ENCODE measurements at places on chromosomes 5 and 9. TPM values are rescaled to one million over a fixed set of nuclear protein-coding genes. Genes with fewer than 3 reads are reported as not detected.

COL23A1 gene
- total RNA-seq = 1.5 TPM

DNA sequence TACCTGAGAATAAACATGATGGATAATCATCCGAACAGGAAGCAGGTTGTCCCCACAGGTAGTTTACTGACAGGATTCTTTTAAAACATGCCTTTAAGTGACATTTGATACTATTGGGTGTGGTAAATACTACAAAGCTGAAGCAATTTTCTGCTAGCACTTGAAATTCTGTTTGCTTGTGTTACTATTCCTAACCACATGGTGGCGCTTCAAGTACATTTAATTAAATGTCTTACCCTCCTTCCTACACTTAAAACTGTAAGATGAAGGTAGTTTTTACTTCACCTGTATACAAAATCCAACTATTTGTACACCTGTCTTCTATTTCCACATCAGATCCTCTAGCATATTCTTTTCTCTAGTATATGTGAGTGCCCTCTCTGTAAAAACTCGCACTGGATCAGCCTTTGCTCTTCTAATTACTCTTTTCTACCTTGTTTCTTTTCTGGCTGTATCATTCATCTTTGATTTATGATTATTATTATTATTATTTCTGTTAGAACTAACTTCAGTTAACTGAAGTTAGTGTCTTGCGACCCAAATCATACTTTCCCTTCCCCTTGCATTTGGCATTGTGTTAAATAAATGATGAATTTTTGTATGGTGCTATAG is 18.4 kb downstream of the SLC25A46 start:
- H3K36me3 ChIP-seq = peaks cover 12% of the 10 kb centered on the region
- no peak overlapping the region for H3K4me3 ChIP-seq
- no peak for DNase-seq
- H3K27me3 ChIP-seq = no peaks in the 10 kb centered on the region

- no peaks in the 10 kb centered on the region for H3K27me3 ChIP-seq
- no peak overlapping the region for H3K4me3 ChIP-seq
- H3K36me3 ChIP-seq = no peaks in the 10 kb centered on the region
- H3K4me1 ChIP-seq = no peaks in the 10 kb centered on the region
Measured at GRCh38 chr5:37567566-37567965, 188.4 kb downstream of the WDR70 start.

DNA sequence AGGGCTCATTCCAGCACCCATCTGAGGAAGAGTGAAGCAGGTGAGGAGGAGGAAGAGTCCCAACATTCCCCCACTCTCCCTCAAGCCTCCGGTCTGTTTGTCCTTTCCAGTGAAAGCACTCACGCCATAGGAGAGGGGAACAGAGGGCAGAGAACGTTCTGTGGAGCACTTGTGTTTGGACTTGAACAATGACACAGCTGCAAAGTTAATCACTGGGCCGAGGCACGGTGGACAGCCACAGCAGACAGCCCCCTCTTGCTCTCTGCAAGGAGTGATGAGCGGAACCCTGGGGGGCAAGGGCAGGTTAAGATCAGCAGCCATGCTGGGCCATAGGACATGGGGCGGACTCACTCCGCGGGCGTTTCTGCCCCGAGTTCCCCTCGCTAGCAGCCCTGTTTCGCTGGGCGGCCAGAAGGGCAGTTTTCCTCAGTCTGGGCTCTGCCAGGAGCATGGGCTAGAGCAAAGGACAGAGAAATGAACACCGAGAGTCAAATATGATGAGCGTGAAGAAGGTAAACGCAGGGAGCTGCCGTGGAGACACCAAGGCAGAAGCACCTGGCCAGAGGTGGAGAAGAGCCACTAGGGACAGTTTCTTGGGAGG is 185.7 kb downstream of the GAPVD1 start:
- no peak overlapping the region for H3K27ac ChIP-seq
- H3K36me3 ChIP-seq = peaks cover 8% of the 10 kb centered on the region
- no peak for DNase-seq
- no peak overlapping the region for H3K4me3 ChIP-seq
- no peaks in the 10 kb centered on the region for H3K27me3 ChIP-seq

DNA sequence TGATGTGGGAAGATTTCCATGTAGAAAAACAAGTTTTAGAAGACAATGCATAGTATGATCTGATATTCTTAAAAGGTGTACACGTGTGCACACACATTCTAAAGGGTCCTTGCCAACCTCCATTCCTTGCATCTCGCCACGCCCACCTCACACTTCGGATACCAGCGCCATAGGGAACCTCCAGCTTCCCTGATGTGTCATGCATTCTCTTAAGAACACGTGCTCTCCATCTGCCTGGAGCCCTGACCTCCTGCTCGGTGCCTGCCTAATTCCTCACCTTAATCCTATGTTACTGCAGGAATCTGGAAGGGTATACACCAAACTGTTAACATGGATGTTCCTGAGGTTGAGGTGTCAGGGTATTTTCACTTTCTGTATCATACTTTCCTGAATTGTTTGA is 63.1 kb downstream of the PTCD2 start:
- DNase-seq = no peak

PCA3 gene
- not detected for total RNA-seq

DNA sequence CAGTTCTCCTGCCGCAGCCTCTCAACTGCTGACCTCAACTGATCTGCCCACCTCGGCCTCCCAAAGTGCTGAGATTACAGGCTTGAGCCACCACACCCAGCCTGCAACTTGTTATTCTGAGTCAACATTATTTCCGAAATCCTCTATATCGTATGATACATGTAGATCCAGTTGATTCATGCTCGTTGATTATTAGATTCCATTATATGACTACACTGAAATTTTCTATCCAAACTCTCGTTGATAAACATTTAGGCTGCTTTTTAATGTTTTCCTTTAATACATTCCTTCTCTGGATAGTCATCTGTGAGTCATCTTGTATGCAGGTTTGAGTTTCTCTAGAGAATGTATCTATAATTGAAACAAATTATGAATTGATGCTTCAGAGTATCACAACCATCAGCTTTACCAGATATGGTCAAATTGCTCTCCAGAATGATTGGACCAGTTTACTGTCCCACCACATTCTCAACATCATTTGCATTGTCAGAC is 4.1 kb downstream of the CDK7 start:
- no peak overlapping the region for H3K27ac ChIP-seq
- no peak overlapping the region for H3K4me3 ChIP-seq
- DNase-seq = no peak
- no peaks in the 10 kb centered on the region for H3K36me3 ChIP-seq

DNA sequence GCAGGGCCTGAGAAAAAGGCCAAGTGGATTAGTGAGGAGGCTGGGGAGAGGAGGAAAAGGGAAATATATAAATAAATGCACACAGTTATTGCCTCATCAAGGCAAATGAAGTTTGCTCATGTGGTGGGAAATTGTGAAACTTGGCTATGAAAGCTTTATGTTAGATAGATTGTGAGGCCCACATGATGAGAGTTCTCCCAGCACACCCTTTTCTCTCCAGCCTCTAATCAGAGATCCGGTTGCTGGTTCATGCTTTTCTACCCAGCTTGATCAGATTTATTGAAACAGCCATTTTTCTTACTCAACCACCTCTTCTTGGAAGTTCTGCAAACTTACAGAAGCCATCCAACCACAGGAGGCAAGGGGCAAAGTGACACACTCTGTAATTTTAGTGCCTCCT is 125.8 kb upstream of the KLF4 start:
- no peak for DNase-seq
- no peaks in the 10 kb centered on the region for H3K27me3 ChIP-seq
- no peaks in the 10 kb centered on the region for H3K36me3 ChIP-seq
- H3K27ac ChIP-seq = no peak overlapping the region

GRCh38 chr5:34897646-34898045 is 17.7 kb downstream of the RAD1 start:
- H3K36me3 ChIP-seq = peaks cover 2% of the 10 kb centered on the region
- no peaks in the 10 kb centered on the region for H3K27me3 ChIP-seq
- no peak for DNase-seq
- H3K4me3 ChIP-seq = no peak overlapping the region
- H3K4me1 ChIP-seq = no peaks in the 10 kb centered on the region

- H3K36me3 ChIP-seq = no peaks in the 10 kb centered on the region
- H3K4me3 ChIP-seq = no peak overlapping the region
- no peak for DNase-seq
- no peaks in the 10 kb centered on the region for H3K27me3 ChIP-seq
Measured at GRCh38 chr9:74921737-74922136, 31.0 kb downstream of the C9orf40 start.

DNA sequence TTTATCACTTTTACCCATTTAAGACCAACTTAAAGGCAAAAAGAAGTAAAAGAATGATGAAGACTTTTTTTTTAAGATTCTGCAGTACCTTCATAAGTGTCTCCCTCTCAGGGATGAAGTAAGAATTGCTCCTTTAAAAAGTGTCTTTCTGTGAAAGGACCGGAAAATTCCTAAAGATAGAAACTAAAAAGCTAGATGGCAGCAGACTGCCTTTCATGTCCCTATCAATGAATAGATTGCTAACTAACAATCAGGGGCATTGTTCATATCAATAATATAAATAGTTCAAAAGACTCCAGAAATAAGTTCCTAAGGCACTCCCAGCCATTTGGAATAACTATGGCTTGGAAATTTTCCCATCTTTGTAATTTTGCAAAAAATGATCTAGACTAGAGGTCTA is 558.0 kb downstream of the PDE4D start:
- DNase-seq = no peak
- no peaks in the 10 kb centered on the region for H3K4me1 ChIP-seq
- H3K27ac ChIP-seq = no peak overlapping the region
- no peaks in the 10 kb centered on the region for H3K36me3 ChIP-seq
- H3K4me3 ChIP-seq = no peak overlapping the region
- H3K27me3 ChIP-seq = no peaks in the 10 kb centered on the region

SLC1A3 gene
- total RNA-seq = 44.7 TPM

GRCh38 chr5:14008819-14009311 is 64.4 kb upstream of the DNAH5 start:
- no peak overlapping the region for H3K4me3 ChIP-seq
- no peak overlapping the region for H3K27ac ChIP-seq
- DNase-seq = no peak
- no peaks in the 10 kb centered on the region for H3K36me3 ChIP-seq

C5 gene
- total RNA-seq = 8.3 TPM

- no peaks in the 10 kb centered on the region for H3K27me3 ChIP-seq
- no peak overlapping the region for H3K4me3 ChIP-seq
- DNase-seq = no peak
- peaks cover 54% of the 10 kb centered on the region for H3K36me3 ChIP-seq
- no peaks in the 10 kb centered on the region for H3K4me1 ChIP-seq
Measured at GRCh38 chr5:150723845-150724244, 23.0 kb upstream of the RBM22 start.

GRCh38 chr5:3214838-3215374 is 380.7 kb upstream of the IRX1 start:
- H3K4me3 ChIP-seq = no peak overlapping the region
- DNase-seq = no peak
- H3K27me3 ChIP-seq = no peaks in the 10 kb centered on the region

LCN10 gene
- total RNA-seq = 9.4 TPM

DNA sequence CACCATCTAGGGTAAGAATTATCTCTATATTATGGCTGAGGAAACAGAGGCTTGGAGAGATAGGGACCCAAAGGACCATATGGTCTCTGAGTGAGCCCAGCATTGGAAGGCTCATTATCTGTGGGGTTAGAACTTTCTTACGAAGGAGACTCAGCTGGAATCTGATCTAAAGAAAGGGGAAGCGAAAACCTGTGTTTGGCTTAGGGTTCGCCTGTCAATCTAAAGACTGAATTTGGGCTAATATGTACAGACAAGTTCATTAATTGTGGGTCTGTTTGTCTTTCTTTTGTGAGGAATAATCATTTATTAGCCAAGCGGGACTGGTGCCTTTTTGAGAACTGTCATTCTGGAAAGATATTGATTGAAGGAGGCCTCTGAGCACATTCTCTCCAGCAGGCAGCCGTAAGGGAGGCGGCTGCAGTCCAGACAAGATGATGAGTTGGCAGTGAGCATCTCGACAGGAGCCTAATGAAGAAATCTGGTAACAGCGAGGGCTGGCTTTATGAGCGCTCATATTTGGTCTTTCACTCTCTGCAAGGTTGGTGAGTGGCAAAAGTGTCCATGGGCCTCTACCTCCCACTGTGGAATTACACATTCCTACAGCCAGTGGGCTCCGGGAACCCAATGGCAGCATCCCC is 104.2 kb upstream of the GPR151 start:
- DNase-seq = no peak
- H3K27me3 ChIP-seq = no peaks in the 10 kb centered on the region
- no peak overlapping the region for H3K27ac ChIP-seq
- no peaks in the 10 kb centered on the region for H3K36me3 ChIP-seq

DNA sequence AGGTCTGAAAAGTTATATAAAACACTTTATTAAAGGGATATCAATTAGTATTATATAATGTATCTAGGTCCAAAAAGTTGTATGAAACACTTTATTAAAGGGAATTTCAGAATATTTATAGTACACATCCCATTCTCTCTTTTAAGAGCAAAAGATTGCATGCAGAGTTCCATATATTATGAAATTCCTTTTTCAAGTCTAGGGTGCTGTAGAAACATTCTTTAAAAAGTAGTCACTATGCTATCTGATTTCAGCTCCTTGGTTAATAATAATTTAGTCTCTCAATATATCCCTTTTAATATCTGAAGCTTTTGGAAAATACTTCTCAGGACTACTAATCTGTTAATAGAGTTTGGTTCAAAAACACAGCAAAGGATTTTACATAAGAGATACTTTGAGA is 1496.1 kb upstream of the C9orf72 start:
- no peaks in the 10 kb centered on the region for H3K36me3 ChIP-seq
- H3K27me3 ChIP-seq = no peaks in the 10 kb centered on the region
- no peak for DNase-seq

DNA sequence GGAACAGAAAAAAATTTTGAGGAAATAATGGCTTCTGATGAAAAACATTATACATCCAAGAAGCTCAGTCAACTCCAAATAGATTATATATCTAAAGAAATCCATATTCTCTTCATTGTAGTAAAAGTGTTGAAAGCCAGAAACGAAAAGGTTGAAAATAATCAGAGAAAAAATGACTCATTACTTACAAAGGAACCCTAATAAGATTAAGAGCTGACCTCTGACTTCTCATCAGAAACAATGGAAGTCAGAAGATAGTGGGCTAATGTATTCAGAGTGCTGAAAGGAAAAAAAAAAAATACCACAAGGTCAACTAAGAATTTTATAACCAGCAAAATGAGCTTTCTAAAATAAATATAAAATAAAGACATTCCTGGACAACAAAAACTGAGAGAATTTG is 60.0 kb downstream of the HSD17B4 start:
- no peaks in the 10 kb centered on the region for H3K4me1 ChIP-seq
- H3K36me3 ChIP-seq = peaks cover 21% of the 10 kb centered on the region
- H3K27ac ChIP-seq = no peak overlapping the region
- DNase-seq = no peak
- H3K4me3 ChIP-seq = no peak overlapping the region

DNA sequence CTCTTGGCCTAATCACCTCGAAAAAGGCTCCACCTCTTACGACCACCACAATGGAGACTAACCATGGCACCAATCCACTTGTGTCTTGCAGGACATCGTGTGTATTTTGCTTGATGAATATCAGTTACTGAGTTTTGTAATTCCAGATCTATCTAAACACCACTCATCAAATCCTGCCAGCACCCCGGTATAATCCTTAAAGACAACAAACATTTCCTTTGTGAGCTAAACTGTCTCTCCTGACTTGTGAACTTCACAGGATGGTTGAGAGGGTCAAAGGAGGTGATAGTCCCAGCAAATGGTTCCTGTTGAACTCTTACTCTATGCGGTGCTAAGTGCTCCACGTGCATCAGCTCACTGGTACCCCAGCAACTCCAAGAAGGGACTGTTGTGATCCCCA is 4.0 kb upstream of the TOR1B start:
- no peak overlapping the region for H3K4me3 ChIP-seq
- DNase-seq = no peak
- peaks cover 5% of the 10 kb centered on the region for H3K4me1 ChIP-seq
- H3K27ac ChIP-seq = no peak overlapping the region
- no peaks in the 10 kb centered on the region for H3K27me3 ChIP-seq

GRCh38 chr5:36883894-36884462 is 7.4 kb downstream of the NIPBL start:
- no peak overlapping the region for H3K4me3 ChIP-seq
- peaks cover 69% of the 10 kb centered on the region for H3K4me1 ChIP-seq

FGD3 gene
- 13.7 TPM for total RNA-seq

Data from thoracic aorta (tissue), 2 donors.